LHCN-M2 (cell line): ENCODE measurements at places on chromosomes 12 and 14.
A peak's percentile ranks its signal among the peaks of the same experiment; 100 is the strongest.

DNA sequence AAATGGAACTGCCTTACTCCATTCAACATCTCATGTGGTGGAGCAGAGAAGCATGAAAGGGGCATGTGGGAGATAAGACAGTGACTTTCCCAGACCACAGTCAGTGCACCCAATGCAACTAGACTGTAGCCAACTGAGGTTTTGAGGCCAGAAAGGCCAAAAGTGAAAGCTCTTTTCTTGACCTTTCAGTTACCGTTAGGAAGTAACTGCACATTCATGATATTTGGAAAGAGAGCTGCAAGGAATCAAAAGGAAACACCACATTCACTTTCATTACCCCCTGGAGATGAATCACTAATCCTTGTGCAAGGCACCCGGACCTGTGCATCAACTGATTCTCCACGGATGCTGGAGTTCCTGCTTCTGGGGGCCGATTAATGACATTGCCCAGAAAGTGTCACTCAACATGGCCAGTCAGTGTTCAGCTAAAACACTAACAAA, 72.9 kb upstream of the ELK3 start:
- DNase-seq = peak; percentile 42

GRCh38 chr12:65593239-65593701, 231.0 kb upstream of the HMGA2 start:
- DNase-seq = no peak

DNA sequence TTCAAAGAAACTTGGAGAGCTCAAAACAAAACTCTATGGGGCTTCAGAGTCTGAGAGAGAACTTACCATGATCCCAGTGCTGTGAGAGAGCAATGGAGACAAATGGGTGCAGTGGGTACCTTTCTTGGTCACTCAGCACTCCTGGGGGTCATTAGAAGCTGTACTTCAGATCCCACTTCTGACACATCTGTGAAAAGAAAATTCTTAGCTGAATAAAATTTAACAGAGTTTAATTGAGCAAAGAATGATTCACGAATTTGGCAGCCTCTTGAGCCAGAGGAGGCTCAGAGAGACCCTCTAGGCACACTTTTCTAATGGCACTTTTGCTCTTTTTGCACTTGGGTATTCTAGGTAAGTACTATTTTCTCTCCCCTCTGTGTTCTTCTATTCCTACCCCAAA, 96.8 kb upstream of the SYT10 start:
- no peak for DNase-seq

DNA sequence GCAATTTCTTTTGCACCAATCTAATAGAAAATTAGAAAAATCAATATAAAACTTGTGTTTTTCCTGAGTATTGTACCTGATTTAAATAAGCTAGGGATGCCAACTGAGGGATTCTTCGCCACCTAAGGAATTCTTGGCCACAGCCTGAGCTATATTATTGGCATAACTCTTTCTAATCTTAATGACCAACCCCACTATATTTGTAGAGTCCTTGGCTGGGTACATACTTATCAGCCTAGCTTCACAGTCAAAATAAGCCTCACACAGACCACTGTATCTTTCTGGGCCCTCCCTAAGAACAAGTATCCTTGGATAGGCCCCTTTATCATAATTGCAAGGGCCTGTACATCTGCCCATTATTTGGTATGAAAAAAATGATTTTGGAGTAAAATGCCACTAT, 247.1 kb downstream of the DUSP6 start:
- no peak for DNase-seq

- DNase-seq = no peak
Observed at GRCh38 chr14:29896354-29896821, 31.3 kb downstream of the PRKD1 start.

GRCh38 chr14:88272390-88273269, 50.4 kb downstream of the KCNK10 start:
- DNase-seq = no peak

DNA sequence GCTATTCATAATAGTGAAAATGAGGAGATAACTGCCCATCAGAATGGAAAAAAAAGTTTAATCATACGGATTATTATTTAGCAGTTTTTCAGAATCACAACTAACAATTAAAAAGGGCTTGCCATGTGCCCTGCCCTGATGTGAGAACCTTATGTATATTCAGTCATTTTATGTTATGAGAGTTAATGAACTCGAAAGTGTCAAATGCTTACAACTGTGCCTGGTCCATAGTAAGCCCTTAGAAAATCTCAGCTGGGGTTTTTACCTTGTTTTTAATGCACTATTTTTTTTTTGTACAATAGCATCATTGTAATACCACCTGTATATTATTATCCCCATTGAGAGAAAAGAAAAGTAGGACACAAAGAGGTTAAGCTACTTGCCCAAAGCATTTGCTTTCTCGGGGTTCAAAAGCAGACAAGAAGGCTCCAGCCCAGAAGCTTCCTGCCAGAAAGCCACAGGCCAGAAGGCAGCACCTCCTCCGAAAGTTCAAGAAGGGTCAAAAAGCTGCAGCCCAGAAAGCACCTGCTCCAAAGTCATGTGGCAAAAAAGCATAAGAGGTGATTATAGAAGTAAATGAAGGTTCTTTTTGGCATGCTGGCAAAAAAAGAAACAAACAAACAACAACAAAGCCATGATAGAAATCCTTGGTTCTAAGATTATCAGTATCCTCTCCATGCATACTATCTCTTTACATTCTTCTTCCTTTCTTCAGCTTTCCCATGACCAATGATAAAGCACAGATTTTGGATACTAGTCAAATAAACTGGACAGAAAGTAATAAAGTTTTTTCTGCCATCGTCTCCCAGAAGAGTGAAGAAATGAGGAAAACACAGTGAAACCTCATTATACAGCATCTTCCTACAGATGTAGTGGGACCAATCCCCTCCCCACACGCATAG, 59.1 kb upstream of the NAP1L1 start:
- DNase-seq = no peak

GRCh38 chr12:23217667-23218066, 592.7 kb downstream of the ETNK1 start:
- DNase-seq = no peak

DNA sequence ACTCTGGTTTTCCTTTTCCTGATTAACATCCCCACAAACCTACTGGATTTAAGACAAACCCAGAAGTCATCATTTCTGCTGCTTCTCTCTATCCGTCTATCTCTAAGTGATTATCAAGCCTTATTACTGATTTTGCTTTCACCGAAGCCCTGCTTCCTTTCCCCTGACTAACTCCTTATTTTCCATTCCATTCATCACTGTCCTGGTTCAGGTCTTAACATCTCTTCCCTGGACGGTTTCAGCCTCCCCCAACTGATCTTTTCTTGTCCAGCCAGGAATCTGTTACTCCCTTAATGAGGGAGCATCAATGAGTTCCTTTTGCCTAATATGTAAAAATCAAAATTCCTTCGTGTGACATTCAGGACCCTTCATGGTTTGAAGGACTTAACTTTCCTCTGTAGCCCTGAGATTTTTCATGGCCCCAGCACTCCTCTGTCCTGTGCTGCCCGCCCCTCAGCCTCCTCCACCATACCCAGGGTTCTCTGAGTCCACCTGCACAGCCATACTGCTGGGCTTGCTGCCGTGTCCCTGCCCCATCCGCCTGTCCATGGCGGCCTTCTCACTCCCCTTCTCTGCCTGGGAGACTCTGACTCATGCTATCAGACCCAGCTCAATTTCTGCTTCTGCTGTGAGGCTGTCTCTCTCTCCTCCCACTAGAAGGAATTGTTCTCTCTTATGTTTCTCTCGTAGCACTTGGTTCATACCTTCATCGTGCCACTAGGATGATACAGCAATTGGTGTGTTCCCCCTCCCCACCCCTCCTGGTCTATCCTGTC, 167.8 kb upstream of the HIF1A start:
- DNase-seq = peak; percentile 90

DNA sequence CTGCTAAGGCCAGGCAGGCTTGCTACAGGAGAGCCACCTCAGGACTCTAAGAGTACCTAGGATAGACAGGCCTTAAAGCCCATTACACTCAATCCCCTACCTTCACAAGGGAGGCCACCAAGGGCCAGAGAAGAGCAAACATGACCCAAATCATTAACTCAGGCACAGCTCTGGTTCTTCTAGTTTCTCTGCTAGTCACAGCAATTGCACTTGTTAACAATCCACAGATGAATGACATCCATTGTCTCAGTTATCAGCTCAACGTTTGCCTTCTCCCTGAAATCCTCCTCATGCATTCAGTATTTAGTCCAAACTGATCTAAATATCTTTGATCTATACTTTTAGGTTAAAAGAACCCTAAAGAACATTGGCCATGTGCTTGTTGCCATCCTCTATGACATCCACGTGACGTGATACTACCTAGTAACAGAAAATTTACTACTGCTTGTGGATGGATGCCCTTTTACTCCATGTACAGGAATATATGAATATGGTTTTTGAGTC, 164.5 kb downstream of the STXBP6 start:
- no peak for DNase-seq
